ENCODE measurements at places on chromosomes 2 and 18.

- no peak for DNase-seq
Observed at GRCh38 chr2:222668494-222669154, 2.8 kb upstream of the MOGAT1 start.

GRCh38 chr2:170950221-170950761 is 21.2 kb downstream of the GORASP2 start:
- no peak for DNase-seq

GRCh38 chr18:23578067-23578701 is 8.1 kb downstream of the NPC1 start:
- DNase-seq: no peak

DNA sequence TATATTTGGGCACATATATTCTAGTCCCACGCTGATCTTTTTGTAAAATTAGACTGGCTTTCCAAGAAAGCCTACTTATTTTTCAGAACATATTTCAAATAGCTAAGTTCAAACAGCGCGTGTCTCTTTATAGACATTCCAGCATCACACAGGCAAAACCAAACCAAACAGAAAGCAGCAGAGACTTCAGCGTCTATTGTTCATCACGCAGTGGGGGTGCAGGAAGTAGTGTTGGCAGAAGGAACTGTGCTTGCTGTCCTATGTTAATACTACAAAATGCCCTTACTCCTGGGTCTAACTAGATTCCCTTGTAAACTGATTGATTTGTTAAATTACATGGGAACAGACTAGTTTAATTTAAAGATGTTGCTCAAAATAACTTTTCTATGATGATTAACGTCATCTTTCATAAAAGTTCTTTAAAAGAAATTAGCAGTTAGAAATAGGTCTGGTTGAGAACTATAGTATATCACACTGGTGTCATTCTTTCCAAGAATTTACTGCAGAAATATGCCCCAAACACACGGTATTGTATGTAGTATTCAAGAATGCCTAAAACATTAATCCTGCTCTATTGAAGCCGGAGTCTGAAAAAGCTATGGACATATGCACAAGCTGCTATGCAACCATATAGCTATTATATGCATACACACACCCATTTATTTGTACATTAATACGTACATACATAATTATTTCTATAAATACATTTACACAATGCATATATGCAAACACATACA is 436.3 kb downstream of the CBLN2 start:
- no peak for DNase-seq

DNA sequence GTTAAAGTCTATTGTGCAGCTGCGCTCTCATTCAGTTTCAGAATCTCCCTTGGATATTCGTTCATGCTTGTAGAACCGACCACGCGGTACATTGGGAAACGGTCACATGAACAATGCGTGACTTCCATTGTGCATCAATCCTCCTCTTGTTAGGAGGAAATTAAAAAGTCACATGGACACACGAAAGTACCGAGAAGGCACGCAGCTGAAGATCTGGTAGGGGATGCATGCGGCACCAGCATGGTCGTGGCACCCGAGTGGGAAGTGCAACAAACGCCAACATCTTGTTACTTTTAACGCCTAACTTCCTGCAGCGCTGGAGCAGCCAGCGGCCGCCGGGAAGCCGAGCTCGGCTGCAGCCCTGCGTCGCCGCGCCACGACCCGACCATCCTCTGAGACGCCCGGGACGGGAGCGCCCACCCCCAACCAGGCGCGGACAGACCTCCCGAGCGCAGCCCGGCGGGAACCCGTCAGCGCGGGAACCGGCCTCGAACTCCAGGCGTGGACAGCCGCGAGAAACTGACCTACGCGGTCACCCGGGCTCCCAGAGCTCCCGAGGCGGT is 412 bp downstream of the OSBPL1A start:
- DNase-seq: no peak

DNA sequence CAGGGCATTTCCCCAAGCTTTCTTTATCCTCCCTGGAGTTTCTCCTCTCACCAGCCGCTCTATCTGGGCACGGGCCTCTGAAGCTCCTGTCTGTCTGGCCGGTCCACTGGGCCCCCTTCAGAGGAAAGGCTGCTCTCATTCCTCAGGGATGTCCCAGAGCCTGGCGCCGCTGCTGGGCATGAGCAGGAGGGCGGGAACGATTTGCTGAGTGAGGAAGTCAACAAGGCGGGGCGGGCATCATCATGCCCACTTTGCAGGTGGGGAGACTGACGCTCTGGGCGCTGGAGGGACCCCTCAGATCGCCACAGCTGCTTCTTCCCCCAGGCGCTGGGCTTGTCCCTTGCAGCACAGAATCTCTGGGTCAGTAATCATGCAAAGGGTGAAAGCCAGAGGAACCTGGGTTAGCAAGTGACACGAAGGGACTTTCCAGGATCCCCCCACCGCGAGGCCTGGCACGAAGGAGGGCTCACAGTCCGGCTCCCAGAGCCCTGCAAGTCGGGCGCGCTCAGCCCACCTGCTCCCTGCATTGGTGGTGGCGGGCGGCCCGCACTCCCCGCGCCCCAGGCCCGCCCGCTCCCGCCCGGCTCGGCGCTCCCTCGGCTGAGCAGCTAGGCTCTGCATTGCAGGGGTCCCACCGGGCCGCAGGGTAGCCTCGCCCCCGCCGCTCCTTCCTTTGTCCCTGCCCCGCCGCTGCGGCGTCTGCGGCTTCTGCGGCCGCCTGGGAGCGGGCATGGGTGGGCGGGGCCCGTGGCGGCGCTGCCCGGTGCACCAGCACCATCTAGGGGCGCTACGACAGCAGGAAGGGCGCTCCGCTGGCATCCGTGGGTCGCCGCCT is 157.8 kb downstream of the CYRIA start:
- DNase-seq: no peak

DNA sequence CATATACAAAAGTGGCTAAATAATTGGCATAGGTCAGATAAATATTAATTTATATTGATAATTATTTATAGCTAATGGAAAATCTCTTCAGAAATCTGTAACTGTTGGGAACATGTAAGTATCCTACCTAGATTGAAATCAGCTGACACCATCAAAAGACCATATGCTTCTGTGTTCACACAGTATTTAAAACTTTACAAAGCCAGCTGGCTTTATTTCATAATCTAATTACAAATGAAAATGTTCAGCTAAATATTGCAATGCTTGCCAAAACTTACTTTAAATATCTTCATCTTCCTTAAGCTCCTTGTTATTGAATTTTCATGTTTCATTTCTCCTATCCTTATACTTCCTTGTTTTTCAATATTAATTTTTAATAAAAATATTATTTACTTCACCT is 190.9 kb upstream of the DOK6 start:
- DNase-seq: no peak

DNA sequence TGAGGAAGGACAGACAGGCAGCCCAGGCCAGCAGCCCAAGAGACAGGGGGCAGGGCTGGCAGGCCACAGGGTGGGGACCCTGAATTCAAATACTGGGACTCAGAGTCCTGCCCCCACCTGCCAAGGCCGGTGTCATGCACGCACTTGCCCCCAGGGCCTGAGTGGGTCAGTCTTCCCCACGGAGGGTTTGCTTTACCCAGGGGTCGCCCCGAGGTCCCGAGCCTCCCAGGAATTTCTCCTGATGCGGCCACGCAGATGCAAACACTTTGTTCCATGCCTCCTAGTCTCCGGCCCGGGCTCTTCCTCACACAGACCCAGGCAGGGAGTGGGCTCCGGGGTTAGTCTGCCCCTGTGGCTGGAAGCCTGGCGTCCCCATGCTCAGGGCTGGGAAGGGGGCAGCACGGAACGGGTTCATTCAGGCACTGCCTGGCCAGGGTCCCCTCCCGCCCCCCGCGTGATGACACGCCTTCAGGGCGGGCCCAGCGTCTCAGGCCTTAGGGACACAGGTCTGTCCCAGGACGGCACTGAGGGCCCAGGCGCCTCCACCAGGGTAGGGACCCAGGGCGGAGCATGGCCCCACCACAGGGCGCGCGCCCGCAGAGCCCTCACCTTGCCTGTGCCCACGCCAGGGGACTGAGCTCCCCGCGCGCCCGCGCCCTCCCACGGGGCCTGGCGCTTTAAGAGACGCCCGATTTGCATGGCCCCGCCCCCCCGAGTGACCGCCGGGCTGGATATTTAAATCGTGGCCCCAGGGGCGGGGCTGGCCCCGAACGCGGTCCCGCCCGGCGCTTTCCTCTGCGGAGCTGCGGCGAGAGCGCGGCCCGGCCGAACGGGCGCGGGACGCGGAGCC is at the start of gene SNED1:
SNED1 (plus strand) TSS at position 763 of the 850 bp plus-strand sequence. CDS start 220 bp downstream, outside the sequence.
- peak; percentile 31 for DNase-seq

GRCh38 chr2:233234264-233234663 is 17.2 kb upstream of the ATG16L1 start:
- no peak for DNase-seq

DNA sequence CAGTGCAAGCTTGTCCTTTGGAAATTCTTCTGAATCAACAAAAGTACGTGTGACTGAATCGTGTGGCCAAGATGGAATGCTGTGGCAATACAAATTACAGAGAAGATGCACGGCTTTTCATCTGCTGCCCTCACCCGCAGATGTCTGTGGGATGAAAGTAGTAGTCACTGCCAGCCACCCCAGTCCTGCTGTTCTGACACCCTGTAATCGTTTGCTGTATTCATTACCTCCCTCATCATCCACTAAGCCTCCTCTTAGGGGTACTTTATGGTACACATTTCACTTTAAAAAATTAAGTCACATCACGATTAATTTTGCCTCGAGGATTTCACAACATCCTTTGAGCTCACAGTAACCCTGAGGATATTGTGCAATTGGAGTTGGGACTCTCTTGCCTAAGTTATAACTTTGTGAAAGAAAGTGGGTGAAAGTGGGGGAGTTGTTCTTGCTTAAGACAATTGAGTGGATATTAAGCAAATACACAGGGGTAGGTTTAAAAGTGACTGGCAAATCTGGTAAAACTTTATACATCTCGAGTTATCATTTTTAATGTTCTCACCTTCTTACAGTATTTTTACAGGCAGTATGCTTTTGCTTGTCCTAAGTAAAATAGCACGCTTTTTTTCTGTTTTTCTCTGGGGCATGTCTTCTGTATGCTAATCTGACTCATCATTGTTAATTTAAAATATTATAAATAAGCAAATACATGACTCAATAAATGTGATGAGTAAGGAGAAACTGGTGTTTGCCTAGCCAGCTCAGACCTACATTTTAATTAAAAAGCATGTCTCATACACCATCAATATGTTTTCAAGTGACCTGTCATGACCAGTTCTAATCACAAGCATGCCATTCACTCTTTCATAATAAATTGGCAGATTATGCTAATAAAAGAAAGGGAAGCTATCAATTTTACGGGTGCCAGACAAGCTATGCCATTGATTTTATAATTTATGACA is 680.9 kb downstream of the IRS1 start:
- DNase-seq: no peak

DNA sequence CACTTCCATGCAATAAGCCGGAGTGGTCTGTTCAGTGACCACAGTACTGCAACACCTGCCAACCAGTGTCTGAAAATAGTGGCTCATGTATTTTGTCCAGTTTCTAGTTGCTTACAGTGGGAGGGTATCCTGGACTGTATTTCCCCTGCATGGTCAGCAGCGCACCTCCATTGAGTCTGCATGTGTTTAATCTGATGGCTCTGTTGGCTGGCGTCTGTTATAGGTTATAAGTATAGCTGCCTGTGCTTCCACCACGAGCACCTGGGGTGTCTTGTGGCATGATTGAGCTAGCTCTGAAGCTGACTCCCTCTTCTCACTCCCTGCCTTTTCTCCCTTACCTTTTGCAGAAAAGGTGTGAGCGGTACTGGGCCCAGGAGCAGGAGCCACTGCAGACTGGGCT is 12.9 kb downstream of the PTPN18 start:
- no peak for DNase-seq

DNA sequence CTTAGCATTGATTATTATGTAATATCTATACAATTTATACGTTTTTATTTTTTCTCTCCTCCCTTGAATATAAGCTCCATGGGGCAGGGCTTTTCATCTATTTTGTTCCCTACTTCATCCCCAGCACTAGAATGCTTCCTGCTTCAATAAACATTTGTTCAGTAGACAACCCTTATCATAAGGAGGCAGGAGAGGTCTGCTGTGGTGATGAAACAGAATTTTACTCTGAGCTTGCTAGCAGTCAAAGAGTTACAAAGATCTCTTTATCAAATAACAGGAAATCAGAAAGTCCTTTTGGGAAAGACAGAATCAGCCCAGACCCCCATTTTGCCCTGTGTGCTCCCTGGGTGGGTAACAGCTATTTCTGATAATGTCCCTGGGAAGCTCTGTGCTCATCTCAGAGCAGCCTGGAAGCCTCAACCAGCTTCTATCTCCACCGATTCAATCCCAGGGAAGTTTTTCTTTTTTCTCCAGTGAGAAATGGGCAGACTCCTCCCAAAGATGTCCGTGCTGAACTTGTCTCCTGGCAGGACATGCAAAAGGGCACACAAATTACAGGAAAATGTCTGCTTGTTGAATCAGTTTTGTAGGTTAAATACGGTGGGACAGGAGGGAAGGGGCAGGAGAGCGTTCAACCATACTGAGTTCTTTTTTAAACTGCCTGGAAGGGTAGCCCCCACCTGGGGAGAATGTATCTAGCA is 84.7 kb upstream of the PKDCC start:
- no peak for DNase-seq

DNA sequence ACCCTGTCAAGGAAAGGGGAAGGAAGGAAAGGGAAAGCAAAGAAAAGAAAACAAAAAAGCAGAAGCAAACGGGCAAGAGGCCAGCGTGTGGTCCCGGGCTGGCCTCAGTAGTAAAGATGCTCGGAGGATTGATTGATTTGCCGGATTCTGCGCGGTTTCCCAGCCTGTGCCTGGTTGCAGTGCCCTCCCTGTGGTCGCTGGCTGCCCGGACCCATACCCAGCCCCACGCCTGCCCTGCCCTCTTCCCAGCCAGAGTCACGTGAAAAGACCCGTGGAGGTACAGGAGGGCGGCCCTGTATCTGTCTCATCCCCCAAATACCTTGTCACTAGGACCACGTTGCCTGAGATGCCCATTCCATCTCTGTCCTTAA is 55.1 kb upstream of the IMP4 start:
- DNase-seq: no peak

DNA sequence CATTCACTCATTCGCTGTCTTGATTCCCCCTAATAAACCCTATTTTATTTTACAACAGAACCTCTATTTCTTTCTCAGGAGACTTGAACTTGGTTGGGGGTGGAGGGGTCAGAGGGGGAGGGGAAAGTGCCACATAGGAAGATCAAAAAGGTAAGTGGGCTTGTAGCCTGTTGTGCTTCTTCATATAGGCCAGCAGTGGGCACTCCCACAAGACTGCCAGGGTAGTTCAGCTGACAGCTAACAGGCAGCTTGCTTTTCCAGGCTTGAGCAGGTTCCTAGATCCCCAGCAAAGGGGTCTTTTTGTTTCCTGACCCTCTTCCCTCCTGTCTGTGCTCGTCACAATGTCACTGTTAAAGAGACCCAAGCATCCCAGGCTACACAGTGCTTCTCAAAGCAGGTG is 829 bp upstream of the KIAA2012 start:
- DNase-seq: no peak

GRCh38 chr2:128369108-128369555 is 50.5 kb upstream of the HS6ST1 start:
- no peak for DNase-seq

- no peak for DNase-seq
Observed at GRCh38 chr2:45786030-45786835, 134.8 kb downstream of the PRKCE start.
